HCEC 1CT (cell line): ENCODE measurements at places on chromosomes 12 and 14.

DNA sequence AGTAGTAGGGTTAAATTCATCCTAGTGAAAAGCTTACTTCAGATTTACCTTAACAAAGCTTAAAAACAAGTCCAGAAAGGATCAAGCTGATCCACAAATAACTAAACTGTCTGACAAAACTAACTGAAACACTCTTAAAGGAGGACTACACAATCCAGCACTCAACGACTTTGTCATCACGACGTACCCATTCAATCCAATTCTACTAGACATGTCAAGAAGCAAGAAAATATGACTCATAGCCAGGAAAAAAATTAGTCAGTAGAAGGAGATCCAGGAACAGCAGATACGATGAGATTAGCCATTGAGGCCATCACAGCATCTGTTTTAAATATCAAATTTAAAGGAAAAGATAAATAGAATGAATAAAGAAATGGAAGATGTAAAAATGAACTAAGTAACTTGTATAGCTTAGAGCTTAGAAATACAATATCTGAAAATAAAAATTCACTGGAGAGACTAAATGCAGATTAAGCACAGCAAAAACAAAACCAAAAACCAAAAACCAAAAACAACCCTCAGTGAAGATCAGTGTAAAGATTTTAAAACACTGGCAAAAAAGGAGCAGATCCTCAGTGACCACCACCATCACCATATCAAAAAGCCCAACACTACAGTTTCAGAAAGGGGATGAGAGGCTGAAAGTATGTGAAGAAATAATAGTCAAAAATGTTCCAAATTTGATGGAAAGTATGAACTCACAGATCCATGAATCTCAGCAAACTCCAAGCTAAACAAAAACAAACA, 95.0 kb upstream of the CCND2 start:
- DNase-seq: no peak

- no peak for DNase-seq
These were observed 77.7 kb downstream of the ARF6 start for GRCh38 chr14:49970474-49971147.

DNA sequence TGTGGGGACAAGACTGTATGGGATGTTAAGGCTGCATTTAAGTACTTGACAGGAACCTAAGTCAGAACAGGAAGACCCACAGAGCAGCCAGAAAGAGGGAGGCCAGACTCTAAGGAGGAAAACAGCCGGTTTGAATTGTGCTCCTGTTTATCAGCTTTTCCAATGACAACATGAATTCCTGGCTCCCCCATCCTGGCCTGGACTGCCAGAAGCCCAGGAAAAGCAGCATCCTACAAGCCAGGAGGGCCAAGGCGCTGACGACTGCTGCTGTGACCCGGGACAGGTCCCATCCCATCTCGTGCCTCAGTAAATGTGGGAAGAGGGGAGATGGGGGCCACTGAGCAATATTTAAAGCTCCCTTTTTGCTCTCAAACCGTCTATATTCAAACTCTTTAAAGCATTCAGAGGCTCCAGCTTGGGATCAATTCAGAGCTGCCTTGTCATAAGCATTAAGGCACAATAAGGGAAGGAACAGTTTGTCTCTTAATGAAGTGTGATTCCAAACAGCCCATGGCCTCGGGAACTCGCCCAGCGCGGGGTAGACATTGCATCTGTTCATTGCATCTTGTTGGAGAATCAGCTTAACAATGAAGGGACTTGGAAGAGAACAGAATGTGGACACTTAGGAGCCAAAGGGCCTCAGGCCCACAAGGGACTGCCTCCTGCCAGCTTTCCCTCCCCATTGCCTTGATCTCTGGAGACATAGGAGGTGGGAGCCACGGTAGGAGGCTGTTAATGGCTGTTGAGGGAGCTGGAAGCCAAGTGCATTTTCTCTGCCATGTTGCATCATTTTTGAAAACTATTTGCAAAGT, 49.6 kb downstream of the CMKLR1 start:
- DNase-seq: no peak

- no peak for DNase-seq
These were observed 720.7 kb upstream of the LMO3 start for GRCh38 chr12:17326649-17327048.

- DNase-seq: no peak
These were observed 48.6 kb downstream of the EIF2S3B start for GRCh38 chr12:10554228-10554755.

DNA sequence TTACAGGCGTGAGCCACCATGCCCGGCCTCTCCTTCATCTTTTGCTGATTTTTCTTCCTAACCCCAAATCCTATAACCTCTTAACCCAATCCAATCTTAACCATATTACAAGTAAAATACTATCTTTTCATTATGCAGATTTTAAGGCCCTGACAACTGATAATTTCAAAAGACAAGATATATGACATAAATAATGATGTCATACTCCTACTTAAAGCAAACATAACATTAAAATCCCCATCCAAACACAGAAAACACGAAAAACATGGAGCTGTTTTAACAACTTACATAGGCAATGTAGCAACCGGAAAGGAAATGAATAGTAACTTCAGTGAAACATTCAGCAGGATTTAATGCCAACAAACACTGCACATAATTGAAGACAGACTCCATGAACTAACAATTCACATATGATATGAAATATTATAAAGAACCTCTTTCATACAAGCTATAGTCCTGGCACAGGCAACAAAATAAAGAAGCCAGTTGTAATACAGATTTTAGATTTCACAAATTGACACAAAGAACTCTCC, 21.5 kb downstream of the USP44 start:
- no peak for DNase-seq

DNA sequence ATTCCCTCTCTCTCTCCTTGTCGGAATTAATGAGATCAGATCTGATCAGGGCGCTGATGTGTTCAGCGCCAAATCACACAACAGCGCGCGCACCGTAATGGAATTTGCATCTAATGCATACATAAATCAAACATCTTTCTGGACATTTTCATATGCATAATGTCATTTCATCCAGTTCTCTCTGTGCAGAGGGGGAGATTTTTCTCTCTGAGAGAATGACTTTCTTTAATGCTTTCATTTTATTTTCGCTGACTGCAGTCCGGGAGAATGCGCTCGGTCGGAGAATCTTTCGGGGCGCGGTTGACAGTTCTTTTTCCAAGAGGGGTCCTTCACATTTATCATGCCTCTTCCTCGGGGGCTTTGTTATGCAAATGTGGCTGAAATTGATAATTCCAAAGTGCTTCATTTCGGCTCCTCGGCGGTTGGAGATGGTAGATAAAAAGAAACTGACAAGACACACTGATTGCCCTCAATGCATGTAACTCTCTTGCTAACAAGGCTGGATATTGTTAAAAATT, 615.9 kb downstream of the VRK1 start:
- DNase-seq: no peak

DNA sequence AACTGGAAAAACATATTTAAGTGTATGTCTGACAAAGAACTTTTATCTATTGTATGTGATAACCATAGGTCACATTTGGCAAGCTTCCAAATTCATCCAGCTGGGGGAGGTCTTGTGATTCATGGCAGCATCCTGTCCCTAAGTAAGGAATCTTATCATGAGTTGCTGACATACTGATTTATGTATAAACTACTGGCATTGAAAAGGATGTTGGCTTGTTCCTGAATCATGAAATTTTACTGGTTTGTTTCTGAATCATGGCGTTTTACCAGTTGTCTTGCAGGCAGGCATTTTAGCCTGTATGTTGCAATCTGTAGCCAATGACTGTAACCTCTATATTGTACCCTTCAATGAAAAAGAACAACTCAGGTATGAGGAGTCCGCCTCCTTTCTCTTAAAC, 244.8 kb downstream of the IPO8 start:
- peak; percentile 42 for DNase-seq

GRCh38 chr12:13100605-13100881, 2.9 kb downstream of the GSG1 start:
- no peak for DNase-seq

DNA sequence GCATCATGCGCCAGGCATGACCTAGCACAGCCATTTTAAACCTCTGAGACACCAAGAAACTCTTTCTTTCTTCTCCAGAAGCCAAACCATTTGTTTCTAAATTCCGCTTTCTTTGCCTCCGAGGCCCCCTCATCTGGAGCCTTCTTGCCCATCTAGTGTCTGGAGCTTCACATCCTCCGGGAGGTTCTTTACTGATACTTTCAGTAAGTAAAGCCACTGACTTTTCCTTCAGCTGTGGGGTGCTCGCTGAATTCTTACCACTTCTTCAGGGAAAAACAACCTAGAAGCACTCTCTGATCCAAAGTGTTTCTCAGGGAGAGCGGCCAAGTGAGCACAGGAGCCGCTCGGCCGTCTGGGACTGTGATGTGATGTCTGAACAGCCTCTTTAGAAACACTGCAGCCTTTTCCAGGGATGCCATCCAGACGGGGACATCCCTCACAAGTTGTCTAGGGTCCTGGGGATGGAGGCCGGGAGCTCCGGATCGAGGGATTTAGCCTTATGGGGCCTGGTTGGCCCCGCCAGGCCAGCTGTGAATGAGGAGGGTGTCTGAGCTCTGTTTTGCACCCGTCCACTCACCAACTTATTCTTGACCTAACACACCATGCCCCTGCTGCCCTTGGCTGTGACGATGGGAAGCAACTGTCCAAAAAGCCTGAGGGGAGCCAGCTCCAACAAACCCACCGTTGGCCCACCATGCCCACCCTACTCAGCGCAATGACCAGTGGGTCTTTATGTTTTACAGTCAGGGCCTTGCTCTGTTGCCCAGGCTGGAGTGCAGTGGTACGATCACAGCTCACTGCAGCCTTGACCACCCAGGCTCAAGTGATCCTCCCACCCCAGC, 160.6 kb downstream of the ZFP36L1 start:
- DNase-seq: no peak

DNA sequence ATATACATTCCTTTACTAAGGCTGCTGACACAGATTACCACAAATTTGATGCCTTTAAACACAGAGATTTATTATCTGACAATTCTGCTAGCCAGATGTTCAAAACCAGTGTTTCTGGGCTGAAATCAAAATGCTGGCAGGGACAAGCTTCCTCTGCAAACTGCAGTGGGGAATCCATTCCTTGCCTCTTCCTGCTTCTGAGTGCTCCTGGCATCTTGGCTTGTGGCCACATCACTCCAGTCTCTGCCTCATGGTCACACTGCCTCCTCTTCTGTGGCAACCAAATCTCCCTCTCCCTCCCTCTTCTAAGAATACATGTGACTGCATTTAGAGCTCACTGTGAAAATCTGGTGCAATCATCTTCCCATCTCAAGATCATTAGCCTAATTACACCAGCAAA, 235.7 kb downstream of the TTC8 start:
- no peak for DNase-seq

- peak; percentile 63 for DNase-seq
These were observed 75.6 kb downstream of the ARL6IP4 start for GRCh38 chr12:123056053-123056452.

DNA sequence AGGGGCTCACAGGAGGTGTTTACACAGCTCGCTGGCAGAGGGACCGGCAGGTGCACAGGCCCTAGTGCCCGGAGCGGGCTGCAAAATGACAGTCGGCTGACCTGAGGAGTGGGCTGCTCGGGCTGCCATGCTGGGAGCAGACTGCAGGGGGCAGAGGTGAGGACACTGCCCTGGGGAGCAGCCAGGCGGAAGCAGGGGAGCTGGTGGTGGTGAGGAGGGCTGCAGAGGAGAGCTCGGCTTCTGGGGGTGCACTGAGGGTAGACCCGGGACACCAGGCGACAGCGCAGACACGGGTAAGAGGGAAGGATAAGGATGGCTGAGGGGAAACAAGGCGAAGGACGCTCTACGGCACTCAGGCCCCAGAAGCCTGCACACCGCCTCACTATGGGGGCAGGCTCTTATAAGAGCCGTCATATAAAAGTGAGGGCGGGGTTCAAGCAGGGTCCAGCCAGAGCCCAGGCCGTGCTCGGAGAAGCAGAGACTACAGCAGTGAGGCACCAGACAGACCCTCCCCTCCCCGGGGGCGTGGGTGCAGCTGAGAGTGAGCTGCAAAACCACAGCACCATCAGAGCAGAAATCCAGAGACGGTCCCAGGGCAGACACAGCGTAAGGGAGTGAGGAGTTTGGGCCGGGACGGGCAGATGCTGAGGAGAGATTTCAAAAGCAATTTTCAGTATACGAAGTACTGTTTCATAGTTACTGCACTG, 62.5 kb downstream of the CCDC88C start:
- DNase-seq: no peak

DNA sequence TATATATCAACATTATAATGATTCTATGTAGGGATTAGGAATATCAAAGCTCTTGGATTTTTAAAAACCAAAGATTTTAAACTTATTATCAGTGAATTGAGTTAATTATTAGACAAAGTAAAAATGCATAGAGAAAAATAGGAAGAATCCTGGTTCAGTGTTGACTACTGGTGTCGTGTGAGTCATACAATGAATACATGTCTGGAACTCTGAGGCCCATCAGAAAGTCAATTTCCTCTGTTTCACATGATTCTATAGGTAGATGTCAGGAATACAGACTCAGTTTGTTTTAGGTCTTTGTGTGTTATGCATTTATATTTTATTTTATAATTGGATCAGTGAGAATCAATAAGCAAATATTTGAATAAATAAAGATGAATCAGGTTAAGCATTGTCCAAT, 84.5 kb upstream of the RTL1 start:
- no peak for DNase-seq

DNA sequence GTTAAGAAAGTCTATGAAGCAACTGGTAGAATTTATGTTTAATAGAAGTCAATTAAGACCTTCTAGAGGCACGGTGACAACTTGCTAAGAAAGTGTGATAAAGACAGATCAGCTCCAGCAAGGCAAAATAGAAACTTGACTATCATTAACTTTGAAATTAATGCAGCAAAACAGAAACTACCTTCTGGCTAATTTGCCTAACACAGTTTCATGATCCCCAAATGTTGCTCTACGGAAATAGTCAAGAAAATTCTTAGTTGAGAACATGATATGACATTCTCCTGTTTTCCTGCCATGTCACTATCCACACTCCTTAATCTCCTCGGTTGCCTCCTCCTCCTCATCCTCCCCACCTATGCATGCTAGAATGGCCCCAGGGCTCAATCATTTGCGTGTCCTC, 4.2 kb downstream of the DENND5B start:
- no peak for DNase-seq

- no peak for DNase-seq
These were observed 20.4 kb downstream of the GPR65 start for GRCh38 chr14:88025313-88025712.

DNA sequence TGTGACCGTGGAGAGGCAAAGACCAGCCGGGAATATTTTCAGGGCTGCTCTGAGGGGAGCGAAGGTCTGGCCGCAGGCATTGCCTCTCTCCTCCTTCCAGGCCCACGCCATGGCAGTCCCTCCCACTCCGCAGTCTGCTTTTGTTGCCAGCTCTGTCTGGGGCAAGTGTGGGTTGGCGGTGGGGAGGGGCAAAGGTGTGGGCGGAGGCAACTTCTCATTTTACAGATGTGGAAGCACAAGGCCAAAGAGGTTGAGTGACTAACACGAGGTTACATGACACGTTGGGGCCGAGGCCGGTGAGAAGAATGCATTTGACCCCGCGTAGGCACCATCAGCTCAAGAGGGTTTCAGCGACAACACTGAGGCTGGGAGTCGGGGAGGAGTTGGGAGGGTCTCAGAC, 6.1 kb upstream of the FAIM2 start:
- DNase-seq: no peak

GRCh38 chr12:116265351-116266147, 11.9 kb downstream of the MED13L start:
- DNase-seq: peak; percentile 62
